ENCODE measurements at places on chromosomes 6 and 20. TPM values are rescaled to one million over a fixed set of nuclear protein-coding genes. Genes with fewer than 3 reads are reported as not detected.

The MTCH1 gene
- 267 TPM for total RNA-seq

DNA sequence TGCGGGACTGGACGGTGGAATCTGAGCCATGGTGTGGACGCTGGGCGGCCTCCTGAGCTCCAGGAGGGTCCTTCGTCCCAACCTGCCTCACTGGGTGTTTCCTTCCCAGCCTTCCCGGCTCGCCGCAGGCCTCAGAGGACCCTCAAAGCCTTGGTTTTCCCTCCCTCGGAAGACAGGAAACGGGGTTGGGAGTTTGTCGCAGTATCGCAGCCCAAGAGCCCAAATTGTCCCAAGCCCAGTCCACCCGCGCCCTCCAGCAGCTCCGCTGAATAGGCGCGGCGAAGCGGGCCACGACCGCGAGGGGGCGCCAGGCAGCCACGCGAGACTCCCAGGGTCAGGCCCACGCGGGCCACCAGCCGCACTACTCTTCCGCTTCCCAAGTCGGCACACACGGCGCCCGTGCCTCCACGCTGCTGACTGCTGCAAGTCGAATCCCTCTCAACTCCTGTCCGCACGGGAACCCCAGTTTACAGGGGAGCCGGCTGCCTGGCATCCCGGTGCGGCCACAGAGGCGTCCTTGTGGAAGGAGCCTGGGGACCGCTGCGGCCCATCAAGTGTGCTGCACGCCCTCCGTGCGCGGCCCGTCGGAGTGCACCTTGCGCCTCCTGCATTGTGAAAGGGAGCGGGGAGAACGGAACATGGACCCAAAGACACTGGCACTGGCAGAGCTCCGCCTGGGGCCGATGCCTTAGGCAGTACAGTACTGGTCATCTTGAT lies 40.4 kb upstream of the HMGA1 start:
- peak; percentile 70 for DNase-seq

The UNC93A gene
- total RNA-seq = 0.72 TPM

- DNase-seq = no peak
These were observed 41.2 kb downstream of the CDC5L start for GRCh38 chr6:44428682-44429081.

DNA sequence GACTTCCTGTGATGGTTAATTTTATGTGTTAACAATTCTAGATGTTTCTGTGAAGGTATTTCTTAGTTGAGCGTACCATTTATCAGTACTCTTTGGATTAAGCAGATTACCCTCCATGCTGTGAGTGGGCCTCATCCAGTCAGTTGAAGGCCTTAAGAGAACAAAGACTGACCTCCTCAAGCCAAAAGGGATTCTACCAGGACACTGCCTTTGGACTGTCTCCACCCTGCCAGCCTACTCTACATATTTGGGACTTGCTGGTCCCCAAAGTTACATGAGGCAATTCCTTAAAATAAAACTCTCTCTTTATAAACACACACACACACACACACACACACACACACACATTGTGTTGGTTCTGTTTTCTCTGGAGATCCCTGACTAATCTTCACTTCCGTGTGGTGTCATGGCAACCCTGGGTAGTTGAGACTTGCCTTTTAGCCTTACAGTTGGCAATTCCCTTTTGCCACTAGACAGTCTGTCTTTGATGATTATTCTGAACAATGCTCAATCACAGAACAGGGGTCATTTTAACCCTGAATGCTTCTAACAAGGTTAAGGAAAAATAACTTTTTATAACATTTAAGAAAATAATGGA lies 32.2 kb downstream of the MRAP2 start:
- peak; percentile 51 for DNase-seq

DNA sequence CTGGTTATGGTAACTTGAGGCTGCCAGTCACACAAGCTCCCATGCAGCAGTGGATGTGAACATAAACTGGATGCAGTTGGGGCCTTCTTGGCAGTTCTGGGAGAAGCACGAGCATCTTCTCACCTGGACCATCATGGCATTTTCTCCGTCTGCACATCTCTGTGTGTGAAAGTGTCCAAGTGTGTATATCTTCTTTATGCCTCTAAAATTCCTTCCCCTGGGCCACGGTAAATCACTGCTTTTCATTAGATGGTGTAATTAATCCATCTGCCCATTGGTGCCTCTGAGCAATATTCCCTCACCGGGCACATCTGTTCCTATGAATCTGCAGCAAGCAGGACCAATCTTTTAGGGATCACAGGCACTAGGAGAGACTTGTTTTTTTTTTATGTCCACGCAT lies 138.0 kb downstream of the MAP3K7 start:
- no peak for DNase-seq

DNA sequence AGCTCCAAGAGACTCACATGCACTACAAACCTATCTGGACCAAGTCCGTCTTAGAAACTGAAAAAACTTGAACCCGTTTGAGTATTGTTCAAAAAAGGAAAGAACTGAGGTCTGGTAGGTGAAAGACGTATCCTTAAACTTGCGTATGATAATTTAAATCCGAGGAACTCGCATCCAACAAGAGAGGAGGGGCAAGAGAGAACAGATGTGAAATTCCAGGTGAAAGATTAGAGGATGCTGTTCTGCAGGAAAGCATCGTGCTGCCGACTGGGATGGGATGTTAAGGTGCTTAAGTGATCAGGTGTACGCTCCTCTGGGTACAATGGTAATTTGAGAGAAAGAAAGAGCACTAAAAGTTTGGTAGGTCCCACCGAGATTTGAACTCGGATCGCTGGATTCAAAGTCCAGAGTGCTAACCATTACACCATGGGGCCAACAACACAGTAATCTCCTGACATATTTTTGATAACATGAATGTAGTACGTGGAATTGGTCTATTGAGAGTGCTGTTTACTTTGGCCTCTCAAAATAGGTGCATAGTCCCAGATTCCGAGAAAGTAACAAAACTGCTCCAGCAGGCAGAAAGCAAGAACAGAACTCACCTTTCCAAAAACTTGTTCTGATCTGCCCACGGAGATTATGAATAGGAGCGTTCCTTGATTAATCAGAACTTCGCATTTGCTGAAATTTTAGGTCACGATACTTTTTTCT lies 53.5 kb upstream of the BTN3A2 start:
- peak; percentile 86 for DNase-seq

DNA sequence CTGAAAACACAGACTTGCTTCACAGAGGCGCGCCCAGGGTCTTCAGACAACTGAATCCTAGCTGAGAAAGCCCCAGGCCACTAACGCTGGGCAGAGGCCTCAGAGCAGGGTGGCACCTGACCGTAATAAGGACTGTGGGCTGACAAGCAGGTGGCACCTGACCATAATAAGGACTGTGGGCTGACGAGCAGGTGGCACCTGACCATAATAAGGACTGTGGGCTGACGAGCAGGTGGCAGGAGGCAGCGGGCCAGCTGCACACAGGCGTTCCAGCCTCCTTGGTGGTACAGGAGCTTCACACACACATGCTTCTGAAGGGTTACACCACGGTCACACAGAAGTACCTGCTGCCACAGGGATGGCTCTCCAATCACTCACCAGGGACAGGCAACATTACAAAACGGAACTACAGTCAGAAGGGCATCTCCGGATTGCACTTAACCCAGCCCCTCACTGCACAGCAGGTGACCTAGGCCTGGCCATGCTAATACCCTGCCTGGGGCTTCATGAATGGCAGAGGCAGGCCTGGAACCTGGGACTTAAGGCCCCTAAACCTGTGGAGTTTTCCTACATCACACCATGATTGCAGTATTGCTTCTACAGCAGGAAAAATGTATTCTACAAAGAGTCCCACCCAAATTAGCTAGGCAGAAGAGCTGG lies 50.8 kb downstream of the PSMG4 start:
- DNase-seq = no peak

DNA sequence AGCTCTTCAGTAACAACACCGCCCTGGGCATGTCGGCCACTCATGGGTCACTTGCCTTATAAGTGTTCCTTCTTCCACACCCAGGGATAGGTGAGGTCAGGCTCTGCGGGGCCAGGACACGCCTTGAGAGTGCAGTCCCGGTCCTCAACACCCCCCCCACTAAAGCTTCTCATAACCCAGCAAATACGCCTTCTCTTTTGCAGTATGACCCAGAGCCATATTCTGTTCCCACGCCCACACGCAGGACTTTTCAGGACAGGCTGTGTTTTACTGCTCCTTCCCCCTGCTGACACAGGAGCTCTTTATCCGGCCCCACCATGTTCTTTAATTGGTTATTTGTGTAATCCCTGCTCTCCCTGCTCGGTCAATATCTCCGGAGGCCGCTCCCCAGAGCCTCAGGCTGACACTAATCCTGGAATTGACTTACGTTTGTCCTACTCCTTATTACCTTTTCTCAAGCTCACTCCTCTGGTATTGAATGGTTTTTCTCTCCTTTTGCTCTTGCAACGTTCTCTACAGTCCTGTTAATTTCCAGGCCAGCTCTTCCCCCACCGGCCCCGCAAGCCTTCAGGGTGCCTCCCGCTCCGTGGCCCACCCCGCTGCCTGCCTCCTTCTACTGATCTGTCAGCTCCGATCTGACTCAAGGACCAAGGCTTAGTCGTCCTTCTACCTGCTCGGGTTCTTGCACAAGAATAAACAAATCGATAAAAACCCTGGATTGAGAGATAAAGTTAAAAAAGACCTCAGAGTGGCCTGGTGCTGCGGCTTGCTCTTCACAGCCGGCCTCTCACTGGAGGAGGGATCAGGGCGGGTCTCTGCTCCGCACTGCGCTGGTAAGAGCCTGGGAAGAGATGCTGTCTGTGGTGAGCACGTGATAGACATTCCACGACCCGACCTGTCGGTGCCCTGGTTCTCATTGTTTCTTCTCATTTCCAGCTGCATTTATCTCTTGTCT lies 357.5 kb downstream of the ZFAND3 start:
- peak; percentile 76 for DNase-seq

The WFDC11 gene
- total RNA-seq = not detected

- DNase-seq = no peak
These were observed 34.8 kb upstream of the TFB1M start for GRCh38 chr6:155349129-155349528.

DNA sequence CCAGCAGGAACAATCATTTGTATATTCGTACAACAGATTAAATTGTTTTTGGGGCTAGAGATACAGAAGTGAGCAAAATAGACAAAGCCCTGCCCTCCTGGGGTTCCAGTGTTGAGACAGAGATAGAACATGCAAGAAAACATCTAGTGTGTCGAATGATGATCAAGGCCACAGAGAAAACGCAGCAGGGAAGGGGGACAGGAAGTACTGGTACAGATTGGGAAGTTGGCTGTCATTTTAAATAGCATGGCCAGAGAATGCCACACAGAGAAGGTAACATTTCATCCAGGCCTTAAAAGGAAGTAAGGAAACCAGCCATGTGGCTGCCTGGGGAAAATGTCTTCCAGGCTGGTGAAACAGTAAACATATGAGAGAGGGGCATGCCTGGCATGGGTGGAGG lies 202.6 kb upstream of the MYLIP start:
- no peak for DNase-seq

GRCh38 chr6:1372690-1373089 lies 16.7 kb upstream of the FOXF2 start:
- no peak for DNase-seq

- DNase-seq = no peak
These were observed 66.8 kb downstream of the RIN2 start for GRCh38 chr20:19824861-19825260.

DNA sequence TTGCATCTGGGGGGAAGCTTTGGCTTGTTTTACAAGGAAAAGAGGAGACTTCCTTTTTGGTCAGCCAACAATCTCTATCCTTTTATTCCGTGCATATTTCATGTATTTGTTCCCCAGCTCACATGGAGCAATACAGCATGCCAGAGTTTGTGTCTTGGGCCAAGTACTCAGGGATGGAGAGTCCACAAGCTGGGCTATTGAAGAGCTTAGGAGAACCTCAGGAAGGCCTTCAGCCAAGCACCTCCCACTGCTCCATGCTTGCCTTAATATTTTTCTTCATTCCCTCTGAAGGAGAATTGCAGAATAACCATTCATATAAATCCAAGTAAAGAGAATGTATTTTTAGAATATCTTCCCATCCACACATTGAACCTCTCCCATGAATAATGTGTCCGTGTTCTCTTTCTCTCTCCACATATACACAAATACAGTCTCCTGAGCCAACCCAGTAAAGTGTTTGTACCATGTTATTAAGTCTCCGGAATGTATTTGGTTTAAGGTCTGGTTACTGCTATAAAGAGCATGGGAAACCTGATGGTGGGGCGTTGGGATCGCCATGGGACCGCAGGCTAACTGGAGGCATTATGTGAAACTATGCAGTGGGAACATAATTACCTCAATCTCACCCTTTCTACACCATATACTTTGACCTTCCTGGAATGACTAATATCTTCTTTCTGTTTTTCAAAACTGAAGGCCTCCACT lies 3.0 kb downstream of the LAMA4 start:
- peak; percentile 42 for DNase-seq
